AG20443 (cell line): ENCODE measurements at places on chromosomes 5 and 9.

DNA sequence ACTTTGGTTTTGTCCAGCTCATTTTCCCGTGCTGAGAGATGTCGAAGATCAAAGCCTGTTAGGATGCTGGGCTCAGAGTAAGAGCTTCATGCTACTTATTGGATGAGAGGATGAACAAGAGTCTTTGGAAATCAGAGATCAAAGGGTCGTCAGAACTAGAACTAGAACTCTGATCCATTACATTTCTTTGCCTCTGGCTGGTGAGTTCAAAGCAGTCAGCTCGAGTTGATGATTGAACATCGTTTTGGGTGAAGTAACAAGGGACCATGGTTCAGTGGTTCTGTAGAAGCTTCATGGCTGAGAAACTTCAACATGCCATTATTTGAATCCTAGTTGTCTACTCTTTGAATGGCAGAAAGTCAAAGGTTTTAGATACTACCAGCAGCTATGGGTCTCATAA is 320.3 kb downstream of the ARHGEF28 start:
- no peak for DNase-seq

DNA sequence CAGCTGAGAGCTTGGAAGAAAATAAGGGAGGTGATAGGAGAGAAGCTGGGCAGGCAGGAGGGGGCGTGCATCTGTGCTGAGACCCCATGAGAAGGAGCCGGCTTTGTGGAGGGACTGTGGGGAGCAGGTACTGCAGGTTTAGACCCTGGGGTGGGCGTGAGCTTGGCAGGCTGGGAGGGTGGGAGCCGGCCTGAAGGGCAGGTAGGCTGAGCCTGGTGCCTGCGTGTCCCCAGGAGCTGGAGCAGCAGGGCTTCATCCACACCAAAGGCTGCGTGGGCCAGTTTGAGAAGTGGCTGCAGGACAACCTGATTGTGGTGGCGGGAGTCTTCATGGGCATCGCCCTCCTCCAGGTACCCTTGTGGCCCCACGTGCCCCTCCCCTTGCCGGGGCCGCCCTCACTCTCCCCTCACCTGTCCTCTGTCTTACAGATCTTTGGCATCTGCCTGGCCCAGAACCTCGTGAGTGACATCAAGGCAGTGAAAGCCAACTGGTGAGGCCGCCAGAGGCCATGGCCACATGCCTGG is 9.2 kb downstream of the TSPAN17 start:
- DNase-seq = no peak

- DNase-seq = no peak
These were observed 1.8 kb downstream of the IL6ST start for GRCh38 chr5:55993013-55993412.

DNA sequence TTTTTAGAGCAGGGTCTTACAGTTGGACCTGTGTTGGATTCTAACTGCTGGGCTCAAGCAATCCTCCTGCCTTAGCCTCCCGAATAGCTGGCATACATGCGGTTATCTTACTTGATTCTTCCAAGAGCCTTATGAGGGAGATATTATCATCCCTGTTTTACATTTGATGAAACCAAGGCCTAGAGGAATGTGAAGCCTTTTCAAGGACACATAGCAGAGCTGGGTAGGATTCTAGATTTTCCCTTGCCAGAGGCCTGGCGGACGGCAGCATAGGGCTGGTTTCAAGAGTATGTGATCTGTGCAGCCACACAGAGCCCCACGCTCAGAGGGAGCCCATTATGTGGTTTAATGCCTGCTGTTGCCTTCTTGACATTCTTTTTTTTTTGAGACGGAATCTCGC is 24.2 kb downstream of the NDST1 start:
- DNase-seq = no peak

GRCh38 chr9:83956086-83956435 is 24.0 kb downstream of the HNRNPK start:
- DNase-seq = peak; percentile 42

DNA sequence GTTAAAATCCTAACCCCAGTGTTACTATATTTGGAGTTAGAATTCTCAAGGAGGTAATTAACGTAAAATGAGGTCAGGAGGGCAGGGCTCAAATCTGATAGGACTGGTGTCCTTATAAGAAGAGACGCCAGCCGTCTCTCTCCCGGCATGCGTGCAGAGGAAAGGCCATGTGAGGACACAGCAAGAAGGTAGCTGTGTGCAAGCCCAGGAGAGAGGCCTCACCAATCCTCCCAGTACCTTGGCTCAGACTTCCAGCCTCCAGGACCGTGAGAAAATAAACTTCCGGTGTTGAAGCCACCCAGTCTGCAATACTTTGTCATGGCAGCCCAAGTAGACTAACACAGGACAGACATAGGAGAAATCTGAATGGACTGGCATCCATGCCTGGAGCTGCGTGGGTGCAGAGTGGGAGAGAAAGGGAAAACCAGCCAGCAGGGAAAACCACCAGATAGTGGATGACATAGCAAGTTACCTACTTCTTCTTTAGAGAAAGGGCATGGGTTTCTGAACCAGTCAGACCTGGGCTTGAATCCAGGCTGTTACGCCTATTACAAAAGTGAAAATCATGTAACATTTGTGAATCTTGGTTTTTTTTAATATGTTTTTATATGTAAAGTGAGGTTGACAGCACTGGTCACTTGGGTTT is 89.2 kb downstream of the FSTL4 start:
- no peak for DNase-seq

GRCh38 chr9:130948266-130948665 is 9.2 kb upstream of the FIBCD1 start:
- no peak for DNase-seq

DNA sequence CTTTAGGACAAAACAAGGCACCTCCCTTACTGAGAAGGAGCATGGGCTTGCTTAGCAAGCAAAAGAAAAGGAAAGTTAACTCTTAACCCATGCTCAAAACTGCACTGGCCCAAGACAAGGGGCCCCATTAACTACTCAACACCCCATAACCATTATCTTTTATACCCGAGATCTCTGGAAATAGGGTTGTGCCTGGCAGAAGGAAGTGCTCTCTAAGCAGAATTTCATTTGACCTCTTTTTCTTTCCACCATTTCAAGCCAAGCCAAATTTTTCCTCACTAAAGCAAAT is 167.2 kb downstream of the RASEF start:
- DNase-seq = no peak

- DNase-seq = no peak
These were observed 651 bp downstream of the HRH2 start for GRCh38 chr5:175658299-175659145.

DNA sequence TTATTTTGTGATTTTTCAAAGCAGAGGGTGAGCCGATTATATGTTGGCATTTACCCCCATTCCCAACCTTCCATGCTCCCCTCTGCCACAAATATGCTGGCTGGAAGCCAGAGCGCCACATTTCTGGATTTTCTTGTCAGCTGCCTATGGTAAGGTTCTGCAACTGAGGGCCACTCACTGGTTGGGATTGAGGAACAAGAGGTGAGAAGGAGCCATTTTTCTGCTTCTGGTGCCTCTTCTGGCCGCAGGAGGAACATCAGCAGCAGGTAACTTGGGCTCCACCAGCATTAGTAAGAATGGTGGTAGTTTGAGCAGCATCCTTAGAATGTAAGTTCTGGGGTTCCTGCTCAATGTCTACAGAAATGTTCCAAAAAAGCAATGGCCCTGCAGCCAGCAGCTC is 159.5 kb upstream of the MAST4 start:
- no peak for DNase-seq

- no peak for DNase-seq
These were observed 19.3 kb downstream of the AK3 start for GRCh38 chr9:4721736-4722135.

GRCh38 chr5:115150512-115150911 is 19.2 kb downstream of the TRIM36 start:
- no peak for DNase-seq

GRCh38 chr5:143170104-143170503 is 233.4 kb downstream of the NR3C1 start:
- no peak for DNase-seq
